ENCODE measurements at places on chromosomes 6 and 20. TPM values are rescaled to one million over a fixed set of nuclear protein-coding genes. Genes with fewer than 3 reads are reported as not detected.

- DNase-seq = no peak
Measured at GRCh38 chr6:39280247-39280731, 33.9 kb downstream of the KCNK17 start.

The AGPAT4 gene
- 1.4 TPM for total RNA-seq

GRCh38 chr6:84582997-84583396 is 181.4 kb downstream of the TBX18 start:
- no peak for DNase-seq

- no peak for DNase-seq
Measured at GRCh38 chr6:114707081-114707620, 364.3 kb upstream of the HS3ST5 start.

GRCh38 chr6:143276436-143276835 is 174.1 kb downstream of the ADAT2 start:
- DNase-seq = no peak

GRCh38 chr6:108074057-108074358 is 533 bp downstream of the OSTM1 start:
- DNase-seq = no peak

The NKAIN2 gene
- not detected for total RNA-seq

DNA sequence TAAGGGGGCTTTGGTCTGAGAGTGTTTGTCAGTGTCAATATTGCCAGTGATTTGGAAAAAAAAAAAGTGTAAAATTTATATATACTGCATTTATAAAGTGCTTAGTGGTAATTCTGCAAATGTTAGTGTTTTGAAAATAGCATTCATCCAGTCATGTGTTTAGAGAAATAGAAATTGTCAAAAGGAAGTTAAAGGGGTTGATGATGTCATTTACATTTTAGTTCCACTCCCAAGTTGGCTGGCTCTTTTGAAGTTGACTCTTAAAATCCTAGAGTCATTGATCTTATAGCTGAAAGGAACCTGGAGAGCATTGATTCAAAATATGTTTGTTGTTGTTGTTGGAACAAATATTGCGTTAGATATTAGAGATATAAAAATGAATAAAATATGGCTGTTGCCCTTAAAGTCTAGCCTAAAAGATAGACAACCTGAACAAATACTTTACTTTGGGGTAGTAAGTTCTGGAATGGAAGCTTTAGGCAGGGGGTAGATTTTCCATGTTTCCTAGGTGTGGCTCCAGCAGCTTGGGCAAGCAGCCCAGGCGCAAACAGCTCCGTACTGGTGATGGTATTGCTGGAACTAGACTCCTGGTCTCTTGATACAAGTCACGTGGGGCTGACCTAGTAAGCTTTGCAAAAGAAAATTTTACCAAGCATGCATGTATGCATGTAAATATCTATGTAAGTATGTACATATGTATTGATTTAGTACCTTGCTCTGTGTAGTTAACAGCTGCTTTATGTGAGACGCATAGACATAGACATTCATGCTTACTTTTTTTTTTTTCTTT is 46.3 kb downstream of the HIVEP1 start:
- DNase-seq = no peak

- DNase-seq = no peak
Measured at GRCh38 chr6:127185437-127185995, 67.0 kb downstream of the RSPO3 start.

- no peak for DNase-seq
Measured at GRCh38 chr6:104519566-104519965, 340.2 kb downstream of the HACE1 start.

- DNase-seq = no peak
Measured at GRCh38 chr6:81366972-81367371, 385.5 kb downstream of the TENT5A start.

GRCh38 chr20:22722811-22723210 is 138.4 kb upstream of the FOXA2 start:
- no peak for DNase-seq

DNA sequence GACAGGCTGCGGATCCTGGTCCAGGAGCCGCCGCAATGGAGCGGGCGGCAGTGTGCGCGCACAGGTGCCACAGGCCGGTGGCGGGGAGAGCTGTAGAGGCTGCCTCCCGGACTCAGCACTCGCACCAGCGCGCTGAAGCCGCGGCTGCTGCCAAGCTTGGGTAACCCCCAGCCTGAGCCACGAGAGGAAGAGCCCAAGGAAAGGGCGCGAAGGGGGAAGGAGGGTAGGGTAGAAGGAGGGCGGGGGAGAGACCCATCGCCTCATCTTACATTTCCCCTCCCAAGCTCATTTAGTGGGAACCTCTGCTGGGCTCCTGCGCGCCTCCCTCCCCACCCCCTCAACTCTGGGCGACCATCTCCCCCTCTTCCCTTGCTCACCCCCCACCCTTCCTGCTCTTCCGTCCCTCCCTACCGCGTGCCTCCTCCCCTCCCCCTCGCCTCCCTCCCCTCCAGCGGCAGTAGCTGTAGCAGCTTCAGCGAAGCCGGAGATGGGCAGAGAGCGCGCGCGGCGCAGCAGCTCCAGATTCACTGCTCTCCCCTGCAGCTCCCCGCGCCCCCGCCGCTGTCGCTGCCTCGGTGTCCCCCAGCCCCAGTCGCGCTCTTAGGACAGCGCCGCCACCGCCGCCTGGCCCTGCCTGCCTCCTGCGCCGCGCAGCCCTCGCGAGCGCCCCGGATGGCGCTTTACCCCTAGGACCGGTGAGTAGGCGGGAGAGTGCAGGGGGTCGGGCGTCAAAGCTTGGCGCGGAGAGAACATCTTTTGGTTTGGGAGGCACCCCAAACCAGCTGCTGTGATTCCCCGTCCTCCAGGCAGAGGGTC is at the start of gene FUT9:
Gene FUT9, plus strand, starts transcription at position 457 of the 816 bp plus-strand sequence. CDS start 187,182 bp downstream, outside the sequence.
- DNase-seq = no peak

DNA sequence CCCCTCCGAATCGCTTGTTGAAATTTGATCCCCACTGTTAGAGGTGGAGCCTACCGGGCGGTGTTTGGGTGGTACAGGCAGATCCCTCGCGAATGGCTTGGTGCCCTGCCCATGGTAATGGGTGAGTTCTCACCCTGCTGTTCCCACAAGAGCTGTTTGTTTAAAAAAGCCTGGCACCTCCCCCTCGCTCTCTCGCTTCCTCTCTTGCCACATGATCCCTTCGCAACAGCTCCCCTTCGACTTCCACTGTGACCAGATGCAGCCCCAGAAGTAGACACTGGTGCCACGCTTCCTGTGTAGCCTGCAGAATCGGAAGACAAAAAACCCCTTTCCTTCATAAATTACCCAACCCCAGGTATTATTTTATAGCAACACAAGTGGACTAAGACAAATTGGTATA is 292.2 kb upstream of the QKI start:
- no peak for DNase-seq

The PTPRT gene
- total RNA-seq = not detected

GRCh38 chr6:112284603-112285002 is 30.2 kb upstream of the LAMA4 start:
- DNase-seq = no peak

GRCh38 chr6:9621276-9621675 is 793.6 kb downstream of the TFAP2A start:
- no peak for DNase-seq

GRCh38 chr20:29318871-29319461 is 1938.5 kb upstream of the DEFB115 start:
- DNase-seq = no peak

The SLC26A8 gene
- total RNA-seq = not detected

The MYLIP gene
- 62.5 TPM for total RNA-seq

The GLO1 gene
- 349 TPM for total RNA-seq

GRCh38 chr6:6724539-6725467 is 136.3 kb downstream of the LY86 start:
- peak; percentile 75 for DNase-seq

- DNase-seq = peak; percentile 71
Measured at GRCh38 chr6:4805553-4806336, 29.5 kb downstream of the CDYL start.

DNA sequence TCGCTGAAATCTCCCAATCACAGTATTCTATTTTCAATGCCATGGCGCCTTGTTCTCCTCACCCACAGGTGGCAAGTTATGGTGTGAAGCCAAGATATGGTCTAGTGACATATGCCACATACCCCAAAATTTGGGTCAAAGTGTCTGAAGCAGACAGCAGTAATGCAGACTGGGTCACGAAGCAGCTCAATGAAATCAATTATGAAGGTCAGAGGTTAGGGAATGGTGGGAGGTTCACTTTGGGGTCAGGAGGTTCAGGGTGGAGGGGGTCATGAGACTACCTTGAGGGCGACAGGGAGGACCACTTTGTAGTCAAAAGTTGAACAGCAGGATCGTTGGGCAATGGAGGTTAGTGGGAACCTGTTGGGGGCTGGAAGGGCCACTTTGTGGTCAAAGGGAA is 2.4 kb downstream of the CFB start:
- DNase-seq = no peak

The DNMT3B gene
- total RNA-seq = 2.3 TPM

The PCIF1 gene
- 9.2 TPM for total RNA-seq

GRCh38 chr6:39251406-39251805 is 22.1 kb upstream of the KCNK5 start:
- no peak for DNase-seq

DNA sequence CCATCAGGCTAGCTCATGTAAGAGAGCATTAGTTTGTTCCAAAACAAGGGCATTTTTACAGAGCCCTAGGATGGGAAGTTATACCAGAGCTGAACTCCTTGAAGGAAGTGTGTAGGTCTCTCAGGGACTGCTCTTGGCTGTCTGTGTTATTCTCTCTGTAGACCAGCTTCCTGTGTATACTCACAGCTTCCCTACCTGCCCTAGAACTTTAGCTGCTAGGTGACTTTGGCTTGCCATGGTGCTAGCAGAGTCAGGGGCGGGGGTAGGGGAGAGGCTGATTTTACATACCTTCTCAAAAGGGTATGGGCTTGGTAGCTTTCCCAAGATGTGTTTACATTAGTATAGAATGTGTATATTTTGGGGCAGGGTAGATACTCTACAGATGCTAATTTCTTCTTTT is 17.4 kb downstream of the MAPRE1 start:
- DNase-seq = no peak

The SAMD10 gene
- not detected for total RNA-seq

The WFDC6 gene
- not detected for total RNA-seq

DNA sequence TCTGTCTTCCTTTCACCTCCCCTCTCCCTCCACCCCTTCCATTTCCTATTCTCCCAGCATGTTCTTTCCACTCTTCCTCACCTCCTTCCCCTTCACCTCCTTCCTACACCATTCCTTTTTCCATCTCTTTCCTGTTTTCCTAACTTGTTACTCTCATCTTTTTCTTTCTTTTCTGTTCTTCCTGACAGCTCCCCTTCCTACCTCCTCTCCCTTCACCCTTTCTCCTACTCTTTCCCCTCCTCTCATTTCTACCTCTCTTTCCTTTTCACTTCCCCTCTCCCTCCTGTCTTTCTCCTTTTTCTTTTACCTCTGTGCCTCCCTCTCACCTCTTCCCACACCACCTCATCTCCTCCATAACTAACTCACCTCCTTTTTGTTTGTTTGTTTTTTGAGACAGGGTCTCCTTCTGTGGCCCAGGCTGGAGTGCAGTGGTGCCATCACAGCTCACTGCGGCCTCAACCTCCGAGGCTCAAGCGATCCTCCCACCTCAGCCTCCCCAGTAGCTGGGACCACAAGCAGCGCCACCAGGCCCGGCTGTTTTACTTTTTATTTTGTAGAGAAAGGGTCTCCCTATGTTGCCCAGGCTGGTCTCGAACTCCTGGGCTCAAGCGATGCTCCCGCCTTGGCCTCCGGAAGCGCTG is 864 bp upstream of the ARFGEF2 start:
- no peak for DNase-seq

DNA sequence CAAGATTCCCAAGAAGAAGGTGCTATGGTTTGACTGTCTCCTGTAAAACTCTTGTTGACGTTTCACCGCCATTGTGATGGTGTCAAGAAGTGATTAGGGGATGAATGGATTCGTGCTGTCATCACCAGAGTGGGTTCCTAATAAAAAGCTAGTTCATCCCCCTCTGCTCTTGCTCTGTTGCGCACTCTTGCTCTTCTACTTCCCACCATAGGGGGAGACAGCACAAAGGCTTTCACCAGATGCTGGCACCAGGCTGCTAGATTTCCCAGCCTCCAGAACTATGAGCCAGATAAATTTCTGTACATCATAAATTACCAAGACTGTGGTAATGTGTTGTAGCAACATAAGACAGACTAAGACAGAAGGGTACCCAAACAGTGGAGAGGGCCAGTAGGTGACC is 21.6 kb upstream of the CCDC28A start:
- no peak for DNase-seq

The TRIM40 gene
- total RNA-seq = not detected

- DNase-seq = no peak
Measured at GRCh38 chr20:10170261-10170660, 48.4 kb upstream of the SNAP25 start.

- DNase-seq = no peak
Measured at GRCh38 chr6:149563203-149563927, 2.8 kb upstream of the GINM1 start.

Data from SK-MEL-5 (cell line).